NCI-H2171 treated with DMSO at 0.1 percent for 48 hours (cell line): ENCODE measurements at places on chromosomes 13 and 19.

DNA sequence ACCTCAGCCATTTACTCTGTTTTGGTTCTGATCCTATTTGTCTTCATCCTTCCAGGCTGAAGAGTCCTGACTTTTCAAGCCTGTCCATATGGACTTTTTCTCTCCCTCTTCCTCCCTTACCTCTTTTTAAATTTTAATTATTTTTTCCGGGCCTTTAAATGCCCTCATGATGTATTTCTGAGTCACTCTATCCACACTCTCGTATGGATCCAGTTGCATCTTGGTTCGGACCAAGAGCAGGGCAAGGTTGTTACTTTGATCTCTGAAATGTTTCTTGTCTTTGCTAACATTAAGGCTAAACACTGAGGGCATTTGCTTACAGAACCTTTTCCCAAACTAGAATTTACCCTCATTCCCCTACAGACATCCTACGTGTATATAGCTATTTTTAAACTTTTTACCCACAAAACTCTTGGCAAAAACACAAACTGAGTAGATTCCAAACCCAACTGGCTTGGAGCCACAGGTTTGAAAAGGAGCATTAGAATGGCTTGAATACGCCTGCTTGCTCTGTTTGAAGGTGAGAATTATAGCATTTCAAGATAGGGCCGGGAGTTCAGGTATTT is 47.4 kb upstream of the SERPINE3 start:
- no peak for DNase-seq

DNA sequence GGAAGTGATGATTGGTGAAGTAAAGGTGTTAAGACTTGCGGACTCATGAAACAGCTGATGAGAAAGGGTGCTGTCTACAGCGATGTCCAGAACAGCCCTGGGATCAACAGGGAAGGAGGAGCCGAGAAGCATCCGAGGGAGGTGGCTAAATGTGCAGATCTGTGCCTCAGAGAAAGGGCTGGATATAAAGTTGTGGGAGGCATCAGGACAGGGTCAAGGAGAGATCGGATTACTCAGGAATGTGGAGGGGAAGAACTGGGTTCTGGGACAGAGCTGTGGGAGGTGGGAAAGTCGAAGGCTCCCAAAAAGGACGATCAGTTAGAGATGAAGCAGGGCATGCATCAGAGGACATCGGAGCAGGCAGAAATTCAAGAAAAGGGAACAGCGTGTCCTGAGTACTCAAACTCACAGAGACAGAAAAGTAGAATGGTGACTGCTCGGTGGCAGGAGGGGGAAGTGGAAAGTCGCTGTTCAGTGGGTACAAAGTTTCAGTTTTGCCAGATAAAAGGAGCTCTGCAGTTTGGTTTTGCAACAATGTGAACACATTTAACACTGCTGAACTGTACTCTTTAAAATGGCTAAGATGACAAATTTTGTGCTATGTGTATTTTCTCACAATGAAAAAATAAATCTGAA is 1.9 kb downstream of the SIGLEC14 start:
- no peak for DNase-seq

DNA sequence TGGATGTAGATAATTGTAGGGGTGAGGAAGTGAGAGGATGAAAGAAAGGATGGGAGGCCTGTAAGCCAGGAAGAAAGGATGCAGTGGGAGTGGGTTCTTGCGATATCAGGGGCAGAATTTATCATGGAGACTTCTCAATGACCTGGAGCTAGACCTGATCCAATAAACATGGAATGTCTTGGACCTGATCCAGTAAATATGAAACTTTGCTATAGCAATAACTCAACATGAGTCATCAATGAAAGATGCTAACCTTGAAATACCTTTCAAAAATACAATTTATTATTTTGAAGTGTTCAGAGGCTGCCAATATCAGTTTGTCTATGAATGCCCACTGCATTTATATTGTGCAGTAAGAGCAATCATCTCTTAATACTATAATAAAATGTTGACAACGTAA is 279.5 kb downstream of the POU4F1 start:
- DNase-seq, result no peak

GRCh38 chr13:102972191-102972590 is 94.0 kb downstream of the SLC10A2 start:
- no peak for DNase-seq

GRCh38 chr19:18274219-18274780 is at the start of gene IQCN:
Gene IQCN (minus strand): TSS chr19:18274452. CDS start chr19:18269478, 4,974 bp downstream.
- DNase-seq, result no peak

DNA sequence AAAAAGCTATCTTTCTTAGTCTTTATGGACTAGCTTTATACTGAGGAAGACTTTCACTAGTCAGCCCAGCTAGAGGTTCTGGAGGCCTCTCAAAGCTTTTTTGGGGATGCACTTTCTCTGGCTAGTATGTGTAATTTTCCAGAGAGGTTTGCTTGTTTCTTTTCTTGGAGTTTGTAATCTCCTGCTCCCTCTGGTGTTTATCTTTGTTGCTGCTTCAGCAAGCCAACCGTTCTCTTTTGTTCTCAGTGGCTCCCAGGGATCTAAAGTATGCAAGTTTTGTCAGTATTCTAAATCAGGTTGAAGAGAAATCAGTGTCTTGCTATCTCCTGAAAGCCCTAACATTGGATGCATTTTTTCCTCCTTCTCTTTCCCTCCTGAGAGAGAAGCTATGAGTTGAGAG is 121.1 kb upstream of the MYO16 start:
- peak; percentile 22 for DNase-seq

DNA sequence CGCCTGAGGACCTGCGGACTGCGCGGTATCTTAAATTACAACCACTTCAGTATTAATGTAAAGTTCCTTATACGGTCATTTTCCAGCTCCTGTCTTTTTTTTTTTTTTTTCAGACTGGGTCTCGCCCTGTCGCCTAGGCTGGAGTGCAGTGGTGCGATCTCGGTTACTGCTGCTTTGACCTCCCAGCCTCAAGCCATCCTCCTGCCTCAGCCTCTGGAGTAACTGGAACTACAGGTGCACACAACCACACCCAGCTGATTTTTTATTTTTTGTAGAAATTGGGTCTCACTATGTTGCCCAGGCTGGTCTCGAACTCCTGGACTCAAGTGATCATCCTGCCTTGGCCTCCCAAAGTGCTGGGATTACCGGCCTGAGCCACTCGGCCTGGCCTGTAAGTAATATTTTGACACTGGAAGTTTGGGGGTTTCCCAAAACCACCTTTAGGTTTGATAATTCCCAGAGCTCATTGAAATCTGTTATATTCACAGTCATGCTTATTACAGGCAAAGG is 406 bp upstream of the EID2B start:
- DNase-seq, result no peak

DNA sequence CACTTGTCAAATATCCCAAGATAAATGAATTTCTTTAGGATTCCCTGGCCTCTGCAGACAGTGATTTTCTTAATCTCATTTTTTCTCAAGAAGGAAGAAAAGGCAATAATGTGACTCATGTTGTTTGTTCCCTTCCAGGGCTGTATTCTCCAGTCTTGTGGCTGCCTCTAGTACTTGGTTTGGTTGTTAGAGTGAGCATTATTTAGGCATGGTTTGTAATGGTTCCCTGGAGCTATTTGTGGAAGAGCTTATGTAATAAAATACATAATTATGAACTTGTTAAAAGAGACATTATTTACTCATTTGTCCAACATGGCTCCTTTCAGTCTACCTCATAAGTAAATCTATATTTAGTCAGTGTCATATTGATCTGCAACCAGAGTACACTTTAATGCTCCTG is 270.4 kb downstream of the DCT start:
- no peak for DNase-seq

DNA sequence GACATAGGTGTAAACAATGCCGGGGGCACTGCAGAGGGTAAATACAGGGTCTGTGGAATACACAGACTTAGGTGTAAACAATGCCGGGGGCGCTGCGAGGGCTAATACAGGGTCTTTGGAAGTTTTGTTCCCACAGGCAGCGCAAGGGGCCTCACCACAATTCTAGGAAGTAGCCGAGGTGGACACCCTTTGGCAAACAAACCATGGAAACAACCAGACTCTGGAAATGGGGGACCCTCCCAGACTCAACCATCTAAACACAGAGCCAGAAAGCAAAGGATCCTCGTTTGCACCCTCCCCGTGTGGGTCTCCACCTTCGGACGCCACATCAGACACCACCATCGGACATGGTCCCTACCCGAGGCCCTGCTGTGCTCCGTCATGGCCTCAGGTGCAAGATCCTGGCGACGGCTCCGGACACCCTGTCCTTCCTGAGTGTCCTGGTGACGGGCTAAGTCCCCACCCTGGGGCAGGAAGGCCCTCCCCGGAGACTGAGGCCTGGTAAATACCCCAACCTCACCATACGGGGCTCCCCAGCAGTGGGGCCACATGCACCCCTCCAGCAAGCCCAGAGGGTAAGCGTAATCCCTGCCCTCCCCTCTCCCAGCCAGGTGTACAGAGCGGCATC is 16.7 kb upstream of the PLPP2 start:
- DNase-seq, result no peak

- no peak for DNase-seq
Measured at GRCh38 chr19:43814663-43815352, 12.3 kb upstream of the ZNF283 start.
